ENCODE measurements at places on chromosomes 12 and 14.

- no peak for DNase-seq
These were observed 84.3 kb downstream of the ETNK1 start for GRCh38 chr12:22709292-22709691.

- no peak for DNase-seq
These were observed 1225.6 kb downstream of the VRK1 start for GRCh38 chr14:98022541-98023520.

DNA sequence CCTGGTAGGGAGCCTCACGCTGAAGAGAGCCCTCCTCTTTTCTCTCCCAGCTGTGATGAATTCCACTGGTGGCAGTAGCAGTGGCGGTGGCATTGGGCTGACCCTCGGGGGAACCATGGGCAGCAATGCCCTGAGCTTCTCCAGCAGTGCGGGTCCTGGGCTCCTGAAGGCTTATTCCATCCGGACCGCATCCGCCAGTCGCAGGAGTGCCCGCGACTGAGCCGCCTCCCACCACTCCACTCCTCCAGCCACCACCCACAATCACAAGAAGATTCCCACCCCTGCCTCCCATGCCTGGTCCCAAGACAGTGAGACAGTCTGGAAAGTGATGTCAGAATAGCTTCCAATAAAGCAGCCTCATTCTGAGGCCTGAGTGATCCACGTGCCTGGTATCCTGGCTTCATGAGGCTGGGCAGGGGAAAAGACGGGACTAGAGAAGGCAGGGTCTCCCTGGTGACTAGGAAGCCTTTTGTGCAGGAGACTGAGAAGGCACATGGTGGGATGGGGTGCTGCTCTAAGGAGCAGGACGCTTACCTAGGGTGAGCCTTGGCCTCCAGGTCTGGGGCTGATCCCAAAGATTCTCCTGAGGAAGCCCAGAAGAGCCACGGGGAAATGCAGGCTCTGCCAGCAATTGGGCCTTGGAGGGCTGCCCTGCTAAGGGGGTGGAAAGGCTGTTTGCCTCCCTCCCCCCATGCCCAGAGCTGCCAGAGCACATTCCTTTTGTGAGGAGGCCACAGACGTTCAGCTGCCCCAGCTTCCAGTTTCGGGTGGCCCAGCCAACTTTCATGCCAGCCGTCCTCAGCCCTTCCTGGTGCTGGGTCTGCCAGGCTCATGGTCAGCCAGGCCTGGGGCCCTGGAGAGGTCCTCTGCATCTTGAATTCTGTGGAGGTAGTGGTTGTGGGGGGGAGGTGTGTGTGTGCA is 15.8 kb downstream of the KRT7 start:
- no peak for DNase-seq

DNA sequence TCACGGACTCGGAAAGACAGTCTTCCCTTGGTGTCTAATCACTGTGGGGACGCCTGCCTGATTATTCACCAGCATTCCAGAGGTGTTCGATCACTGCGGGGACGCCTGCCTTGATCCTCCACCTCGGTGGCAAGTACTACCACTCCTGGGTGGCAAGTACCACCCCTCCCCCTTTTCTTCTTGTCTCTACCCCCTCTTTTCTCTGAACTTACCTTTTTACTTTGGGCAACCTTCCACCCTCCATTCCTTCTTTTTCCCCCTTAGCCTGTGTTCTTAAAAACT is 12.0 kb upstream of the LGMN start:
- no peak for DNase-seq

- no peak for DNase-seq
These were observed 105.8 kb downstream of the MNAT1 start for GRCh38 chr14:60840313-60840712.

GRCh38 chr12:19223695-19224094 is 94.2 kb downstream of the PLEKHA5 start:
- DNase-seq, result no peak

- DNase-seq, result no peak
These were observed at the start of gene CD27 for GRCh38 chr12:6444704-6445688. TSS of gene CD27 (plus strand) at chr12:6444955. CDS start at chr12:6445096, 141 bp downstream.

GRCh38 chr12:132078190-132078589 is 65.9 kb downstream of the DDX51 start:
- no peak for DNase-seq

- no peak for DNase-seq
These were observed 770.4 kb upstream of the STXBP6 start for GRCh38 chr14:25820368-25820767.

Measured in cortex of kidney (tissue), 1 donor.